Thyroid gland (tissue), 4 donors: ENCODE measurements at places on chromosomes 6 and 20. TPM values are rescaled to one million over a fixed set of nuclear protein-coding genes. Genes with fewer than 3 reads are reported as not detected.

The ULBP1 gene
- not detected for total RNA-seq

The CST4 gene
- 0.89 TPM for total RNA-seq

The DZANK1 gene
- 8.0 TPM for total RNA-seq

The TREML2 gene
- total RNA-seq: not detected

The HLA-DOB gene
- total RNA-seq: 1.6 TPM

The BNIP5 gene
- total RNA-seq: not detected

DNA sequence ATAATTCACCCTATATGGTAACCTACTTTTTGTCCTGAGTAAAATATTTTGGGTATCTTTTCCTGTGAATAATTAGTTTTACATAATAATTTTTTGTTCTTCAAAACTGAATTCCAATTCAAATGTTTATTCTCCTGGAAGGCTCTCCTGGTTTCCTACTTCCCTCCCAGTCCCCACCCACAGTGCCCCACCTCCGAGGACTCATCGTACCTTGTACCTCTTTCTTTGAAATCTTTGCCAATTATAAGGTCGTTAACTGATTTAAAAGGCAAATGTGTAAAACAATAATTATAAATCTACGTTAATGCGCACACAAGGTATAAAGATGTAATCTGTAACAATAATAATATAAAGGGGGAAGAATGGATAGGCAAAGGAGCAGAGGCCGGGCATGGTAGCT, 40.5 kb upstream of the VEGFA start:
- no peak for DNase-seq

DNA sequence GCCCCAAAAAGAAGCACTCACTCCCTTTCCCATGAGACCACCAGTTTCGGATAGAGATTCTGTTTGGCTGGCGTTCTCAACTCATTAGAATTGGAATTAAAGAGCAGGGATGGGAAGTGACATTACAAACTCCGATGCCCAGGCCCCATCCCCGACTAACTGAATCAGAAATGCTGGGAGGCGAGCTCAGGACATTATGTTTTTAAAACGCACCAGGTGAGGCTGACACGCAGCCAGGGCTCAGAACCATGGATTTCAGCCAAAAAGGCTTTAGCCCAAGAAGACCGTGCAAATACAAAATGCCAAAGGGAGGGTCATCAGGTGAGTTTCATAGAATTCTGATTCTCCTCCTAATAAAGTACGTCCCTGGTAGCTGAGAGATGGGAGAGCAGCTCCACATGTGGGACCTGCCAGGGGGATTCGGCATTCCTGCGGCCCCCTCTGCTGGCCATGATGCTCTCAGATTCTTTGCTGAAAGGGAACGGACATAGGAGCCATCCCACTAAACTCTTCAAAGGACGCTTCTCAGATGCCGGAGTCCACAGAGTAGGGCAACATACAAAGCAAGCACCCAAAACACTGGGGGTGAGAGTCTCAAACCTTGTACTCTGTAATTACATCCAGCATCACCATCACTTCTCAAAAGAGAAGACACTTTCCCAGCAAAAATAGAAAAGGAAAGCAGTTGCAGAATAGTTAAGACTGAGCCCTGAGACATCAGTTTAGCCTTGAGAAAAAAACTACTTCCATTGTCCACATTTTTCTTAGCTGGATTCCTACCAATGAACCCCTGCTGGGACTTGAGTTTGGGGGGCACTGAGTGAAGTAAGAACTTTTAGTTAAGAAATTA, 205.2 kb downstream of the BMP7 start:
- peak; percentile 59 for DNase-seq

DNA sequence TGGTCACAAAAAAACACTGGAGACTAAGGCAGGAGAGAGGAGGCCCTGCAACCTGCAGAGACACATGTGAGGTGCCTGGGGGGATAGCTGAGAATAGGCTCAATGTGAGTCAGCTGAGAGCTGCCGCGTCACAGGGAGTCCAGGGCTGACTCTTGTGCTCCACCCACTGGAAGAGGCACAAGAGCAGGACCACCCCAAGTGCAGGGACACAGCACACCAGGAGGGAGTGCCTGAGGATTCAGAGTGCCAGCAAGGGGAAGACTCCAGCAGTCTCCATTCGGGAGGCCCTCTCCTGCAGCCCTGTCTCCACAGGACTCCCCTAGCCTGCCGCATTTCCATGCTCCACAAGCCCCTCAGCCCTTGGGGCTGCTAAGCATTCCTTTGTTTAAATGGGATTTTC, 105.5 kb downstream of the HUS1B start:
- no peak for DNase-seq

DNA sequence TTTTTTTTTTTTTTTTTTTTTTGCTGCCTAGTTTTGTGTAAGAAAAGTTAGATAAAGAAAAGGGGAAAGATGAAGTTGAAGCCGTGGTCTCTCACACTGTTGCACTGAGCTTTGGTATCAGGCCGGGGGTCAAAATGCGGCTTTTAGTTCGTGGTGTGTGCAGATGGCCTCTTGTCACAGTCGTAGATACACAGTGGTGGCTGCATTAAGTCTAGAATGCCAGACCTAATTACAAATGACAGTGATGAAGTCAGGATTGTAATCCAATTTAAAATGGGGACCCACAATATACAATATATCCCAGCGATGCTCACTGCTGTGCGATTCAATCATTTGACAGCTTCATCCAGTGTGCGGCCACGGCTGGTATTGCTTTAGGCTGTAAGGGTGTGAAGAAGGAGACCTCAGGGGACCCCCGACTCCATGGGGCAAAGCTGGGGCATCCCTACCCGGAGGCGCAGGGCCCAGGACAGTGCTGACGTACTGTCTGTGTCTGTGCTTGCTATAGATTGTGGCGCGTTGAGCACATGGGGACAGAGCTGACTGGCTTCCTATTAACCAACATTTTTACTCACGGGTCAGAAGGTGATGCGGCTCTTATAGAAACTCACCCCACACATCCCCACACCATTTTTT, 210.0 kb upstream of the SOX4 start:
- DNase-seq: no peak

GRCh38 chr20:49573900-49574416, 6.0 kb upstream of the PTGIS start:
- no peak for DNase-seq

GRCh38 chr6:110674096-110674495, 141.2 kb downstream of the CDK19 start:
- no peak for DNase-seq

GRCh38 chr6:31622684-31623091, 2.2 kb downstream of the PRRC2A start:
- peak; percentile 51 for DNase-seq

DNA sequence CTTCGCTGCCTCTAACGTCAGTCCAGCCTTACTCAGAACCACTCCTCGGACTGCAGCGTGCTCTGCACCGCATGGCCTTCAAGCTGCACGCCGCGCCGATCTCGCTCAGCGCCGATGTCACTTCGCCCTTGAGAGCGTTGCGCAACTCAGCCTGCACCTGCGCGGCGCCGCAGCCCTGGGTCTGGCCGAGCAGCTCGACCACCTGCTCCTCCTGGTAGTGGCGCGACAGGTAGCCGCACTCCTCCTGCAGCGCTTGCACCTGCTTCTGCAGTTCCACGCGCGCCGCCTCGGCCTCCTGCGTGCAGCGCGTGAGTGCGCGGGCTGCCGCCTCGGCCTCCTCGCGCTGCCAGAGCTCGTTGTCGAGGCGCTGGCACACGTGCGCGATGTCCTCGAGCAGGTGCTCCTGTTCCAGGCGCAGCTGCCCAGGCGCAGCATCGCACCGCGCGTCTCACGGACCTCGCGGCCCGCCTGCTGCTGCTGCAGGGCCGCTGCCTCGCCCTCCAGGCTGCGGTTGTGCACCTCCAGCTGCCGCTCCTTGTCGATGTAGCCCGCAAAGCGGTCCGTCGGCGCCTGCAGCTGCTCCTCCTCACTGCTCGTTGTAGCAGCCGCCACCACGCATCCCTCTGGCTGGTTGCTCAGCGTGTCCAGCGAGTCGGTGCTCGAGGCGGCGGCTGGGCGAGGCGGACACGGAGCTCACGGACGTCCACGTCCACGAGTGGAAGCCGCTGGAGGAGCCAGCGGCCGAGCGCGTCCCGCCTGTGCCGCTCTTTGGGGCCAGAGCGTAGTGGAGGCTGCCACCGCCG, 380.6 kb upstream of the CHD6 start:
- no peak for DNase-seq

DNA sequence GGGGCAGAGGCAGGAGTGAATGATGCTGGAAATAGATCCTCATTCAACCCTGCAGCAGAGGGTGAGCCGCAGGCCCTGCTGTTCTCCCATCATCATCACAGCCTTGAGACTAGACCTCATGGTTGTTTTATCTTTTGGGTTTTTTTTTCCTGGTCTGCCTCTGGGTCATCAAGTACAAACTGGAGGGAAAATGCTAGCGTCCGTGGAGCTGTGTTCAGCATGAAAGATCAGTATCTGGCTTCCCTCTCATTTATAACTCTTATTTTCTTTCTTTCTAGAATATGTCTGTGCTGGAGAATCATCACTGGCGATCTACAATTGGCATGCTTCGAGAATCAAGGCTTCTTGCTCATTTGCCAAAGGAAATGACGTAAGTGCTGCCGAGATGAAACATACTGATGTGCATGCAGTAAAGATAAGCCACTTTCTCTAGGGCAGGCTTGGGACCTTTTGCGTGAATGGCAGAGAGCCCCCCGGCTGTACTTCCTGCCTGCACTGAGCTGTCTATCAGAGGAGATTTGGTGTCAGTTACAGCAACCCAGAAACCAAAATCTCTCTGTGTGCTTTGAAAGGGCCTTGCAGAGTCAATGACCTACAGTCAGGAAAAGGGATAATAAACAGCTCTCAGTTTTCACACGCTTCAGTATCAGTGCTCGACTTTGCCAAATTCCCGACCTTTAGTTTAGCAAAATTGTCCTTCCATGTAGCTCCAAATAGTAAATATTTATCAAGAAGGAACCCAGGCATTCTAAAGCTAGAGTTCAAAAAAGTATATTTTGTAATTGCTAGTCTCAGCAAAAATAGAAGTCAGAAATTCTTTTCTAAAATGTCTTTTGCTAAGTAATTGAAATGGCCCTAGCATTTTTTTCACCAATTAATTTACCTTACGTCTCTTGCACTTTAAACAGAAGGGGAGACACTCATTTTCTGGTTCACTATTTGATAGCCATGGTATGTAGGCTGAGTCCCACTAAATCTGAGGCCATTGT, 76.3 kb downstream of the MTFR2 start:
- no peak for DNase-seq

DNA sequence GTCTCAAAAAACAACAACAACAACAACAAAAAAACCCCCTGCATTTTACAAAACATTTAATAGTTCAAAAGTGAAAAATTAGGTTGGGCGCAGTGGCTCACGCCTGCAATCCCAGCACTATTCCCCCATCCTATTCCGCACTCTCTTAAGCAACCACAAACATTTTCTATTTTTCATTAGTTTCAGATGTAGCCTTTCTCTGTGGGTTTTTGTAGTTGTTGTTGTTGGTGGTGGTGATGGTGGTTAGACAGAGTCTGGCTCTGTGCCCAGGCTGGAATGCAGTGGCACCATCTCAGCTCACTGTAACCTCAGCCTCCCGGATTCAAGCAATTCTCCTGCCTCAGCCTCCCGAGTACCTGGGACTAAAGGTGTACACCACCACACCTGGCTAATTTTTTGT, 6.4 kb upstream of the GMNN start:
- no peak for DNase-seq

DNA sequence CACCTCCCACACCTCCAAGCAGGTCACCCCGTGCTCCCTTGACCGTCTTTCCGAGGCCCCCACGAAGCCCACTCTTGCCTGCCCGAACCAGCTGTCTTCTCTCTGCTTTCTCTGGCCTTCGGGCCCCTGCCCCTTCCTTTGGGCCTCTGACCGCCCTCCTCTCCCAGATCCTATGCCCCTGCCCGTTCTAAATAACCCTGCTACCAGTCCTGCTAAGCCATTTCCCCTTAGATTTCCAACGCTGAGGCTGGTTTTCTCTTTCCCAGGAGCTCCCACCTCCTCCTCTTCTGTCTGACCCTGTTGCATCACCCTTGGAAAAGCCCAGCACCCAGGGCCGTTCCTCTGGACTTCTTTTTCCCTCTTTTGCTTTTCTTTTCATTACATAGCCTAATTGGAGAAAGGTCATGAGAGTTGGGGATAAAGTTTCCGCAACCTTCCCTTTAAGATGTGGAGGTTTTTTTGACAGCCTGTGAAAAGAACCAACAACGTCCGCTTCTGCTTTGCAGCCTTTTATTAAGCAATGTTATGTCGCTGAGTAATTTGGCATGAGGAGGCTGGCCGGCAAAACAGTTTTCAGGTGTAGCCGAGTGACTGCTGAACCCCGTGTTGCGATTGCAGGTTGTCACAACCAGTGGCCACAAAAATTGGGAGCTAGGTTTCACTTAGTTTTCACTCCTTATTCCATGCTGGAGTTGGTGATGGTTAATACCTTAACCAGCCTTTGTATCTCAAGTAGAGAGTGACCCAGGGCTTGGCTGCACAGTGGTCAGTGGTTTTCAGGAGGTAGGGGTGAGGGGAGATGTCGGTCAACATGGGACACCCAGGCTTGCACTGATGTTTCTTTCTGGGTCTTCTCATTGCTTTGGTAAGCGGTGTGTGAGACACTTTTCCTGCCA, 970 bp downstream of the BLTP3A start:
- peak; percentile 31 for DNase-seq

GRCh38 chr6:5260111-5260620, 584 bp downstream of the LYRM4 start:
- DNase-seq: peak; percentile 71
